H1 (cell line): ENCODE measurements at places on chromosomes 16 and 17. TPM values are rescaled to one million over a fixed set of nuclear protein-coding genes. Genes with fewer than 3 reads are reported as not detected.

The SSTR5 gene
- polyA plus RNA-seq, result 0.60 and 0.61 TPM in 2 replicates

The CDH5 gene
- polyA plus RNA-seq, result 0.20 and 0.32 TPM in 2 replicates

GRCh38 chr16:65314627-65315008 is 192.8 kb upstream of the CDH11 start:
- no peak overlapping the region for H3K4me3 ChIP-seq
- DNase-seq, result no peak
- H3K4me1 ChIP-seq, result peaks cover 14% of the 10 kb centered on the region

DNA sequence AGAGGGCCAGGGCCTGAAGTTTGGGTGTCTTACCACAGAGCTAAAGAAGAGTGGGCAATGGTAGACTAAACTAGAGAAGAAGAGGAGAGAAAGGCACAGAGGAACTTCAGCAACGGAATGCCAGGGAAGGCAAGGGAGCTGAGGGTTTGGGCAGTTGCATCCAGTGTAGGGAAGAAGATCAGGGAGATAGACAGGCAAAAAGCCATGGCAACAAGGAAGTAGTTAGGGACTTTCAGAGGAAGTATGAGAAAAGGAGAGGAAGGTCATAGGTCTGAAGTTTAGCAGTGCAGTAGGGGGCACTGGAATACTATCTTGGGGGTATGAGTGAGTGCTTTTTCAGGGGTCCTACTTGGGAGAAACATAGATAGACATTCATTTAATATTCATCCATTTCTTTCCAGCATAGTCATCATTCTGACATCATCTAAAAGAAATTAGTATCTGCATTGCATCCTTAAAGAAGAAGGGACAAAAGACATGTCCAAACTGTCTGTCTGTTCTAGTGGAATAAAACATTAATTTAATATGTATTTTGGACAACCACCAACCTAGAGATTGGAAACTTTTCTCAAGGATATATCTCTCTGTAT is 2.2 kb upstream of the NF1 start:
- peaks cover 4% of the 10 kb centered on the region; the same call in 1 of the 2 replicates for H3K4me1 ChIP-seq
- no peak overlapping the region for H3K4me3 ChIP-seq
- no peaks in the 10 kb centered on the region for H3K27me3 ChIP-seq
- H3K36me3 ChIP-seq, result no peaks in the 10 kb centered on the region
- no peak overlapping the region for H3K27ac ChIP-seq
- no peak for DNase-seq

The KRT24 gene
- polyA plus RNA-seq, result not detected in 2 replicates

DNA sequence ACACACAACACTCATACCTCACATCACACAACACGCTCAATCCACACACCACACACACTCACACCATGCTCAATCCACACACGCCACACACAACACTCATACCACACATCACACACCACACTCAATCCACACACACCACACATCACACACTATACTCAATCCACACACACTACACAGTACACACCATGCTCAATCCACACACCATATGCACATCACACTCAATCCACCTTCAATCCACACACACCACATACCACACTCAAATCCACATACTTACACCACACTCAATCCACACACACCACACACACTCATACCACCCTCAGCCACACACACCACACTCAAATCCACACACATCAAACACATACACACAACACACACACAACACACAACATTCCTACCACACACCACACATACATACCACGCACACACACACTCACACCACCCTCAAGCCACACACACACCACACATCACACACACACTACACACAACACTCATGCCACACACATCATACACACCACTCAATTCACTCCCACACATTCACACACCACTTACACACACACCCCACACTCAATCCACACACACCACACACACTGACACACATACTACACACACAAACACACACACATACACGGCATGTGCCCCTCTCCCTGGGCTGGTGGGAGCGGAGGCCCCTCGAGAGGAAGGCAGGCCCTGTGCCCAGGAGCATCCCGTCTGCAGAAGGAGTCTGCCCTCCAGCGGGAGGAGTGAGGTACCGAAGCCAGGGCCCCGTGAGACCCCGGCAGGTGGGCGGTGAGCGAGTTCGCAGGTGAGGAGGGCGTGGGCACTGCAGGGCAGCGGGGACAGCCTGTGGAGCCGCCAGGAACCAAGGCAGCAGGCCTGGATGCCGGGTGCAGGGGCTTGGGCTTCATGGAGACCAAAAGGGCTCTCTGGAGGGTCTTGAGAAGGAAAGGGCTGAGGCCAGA is 33.1 kb upstream of the RPTOR start:
- H3K27me3 ChIP-seq, result peaks cover 8% of the 10 kb centered on the region; the same call in 1 of the 2 replicates
- no peak overlapping the region for H3K4me3 ChIP-seq

The KRT23 gene
- not detected in 2 replicates for polyA plus RNA-seq

DNA sequence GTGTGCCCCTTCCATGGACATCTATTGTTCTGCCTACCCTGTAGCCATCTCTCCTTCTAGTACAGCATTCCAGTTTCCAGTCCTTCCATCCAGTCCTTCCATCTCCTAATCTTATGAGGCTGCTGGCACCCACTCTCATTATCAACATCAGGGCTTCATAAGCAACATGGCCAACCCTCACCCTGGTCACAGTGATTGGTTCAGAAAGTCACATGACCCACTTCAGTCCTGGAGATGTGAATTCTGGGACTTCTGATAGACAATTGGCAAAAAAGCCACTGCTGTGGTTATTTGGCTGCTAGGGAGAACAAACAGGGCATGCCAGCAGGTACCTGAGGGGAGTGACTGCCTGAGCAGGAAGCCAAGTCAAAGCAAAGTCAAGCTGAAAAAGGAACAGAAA is 164.7 kb upstream of the C16orf82 start:
- H3K4me1 ChIP-seq, result no peaks in the 10 kb centered on the region
- H3K27ac ChIP-seq, result no peak overlapping the region
- H3K36me3 ChIP-seq, result no peaks in the 10 kb centered on the region
- DNase-seq, result no peak

DNA sequence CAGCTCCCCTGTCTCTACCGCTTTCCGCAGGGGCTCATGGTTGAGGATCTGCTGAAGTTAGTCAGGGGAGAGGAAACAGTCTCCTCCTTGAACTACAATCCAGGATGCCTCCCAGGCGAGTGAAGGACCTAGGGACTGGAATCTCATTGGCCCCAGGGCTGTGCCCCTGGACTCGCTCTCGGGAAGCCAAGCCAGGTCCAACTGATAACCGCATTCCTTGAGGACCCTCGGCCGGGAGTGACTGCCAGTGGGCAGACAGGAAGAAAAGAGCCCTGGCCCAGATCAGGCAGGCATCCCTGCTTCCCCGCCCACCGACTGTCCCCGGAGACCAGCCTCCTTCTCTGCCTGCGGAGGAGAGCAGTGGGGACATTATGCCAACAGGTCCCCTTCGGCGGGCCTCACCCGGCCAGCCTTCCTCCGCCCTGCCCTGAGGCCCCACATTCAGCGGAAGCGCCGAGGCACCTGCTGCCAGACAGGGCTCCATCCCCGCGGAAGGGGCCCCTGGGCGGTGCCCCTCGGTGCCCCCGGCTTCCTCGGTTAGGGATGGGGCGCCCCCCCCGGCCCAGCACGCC is 776 bp downstream of the LRRC75A start:
- H3K27ac ChIP-seq, result no peak overlapping the region
- H3K4me1 ChIP-seq, result peaks cover 7% of the 10 kb centered on the region
- H3K27me3 ChIP-seq, result 0 out of 2 replicates have a peak, but pooled peaks cover 4% of the 10 kb centered on the region
- peak overlapping the region; percentile 46 for H3K4me3 ChIP-seq
- H3K36me3 ChIP-seq, result no peaks in the 10 kb centered on the region

- DNase-seq, result no peak
- H3K4me1 ChIP-seq, result no peaks in the 10 kb centered on the region; the same call in 1 of the 2 replicates
- H3K27me3 ChIP-seq, result no peaks in the 10 kb centered on the region
- no peak overlapping the region for H3K4me3 ChIP-seq
- no peak overlapping the region for H3K27ac ChIP-seq
These were observed 10.9 kb downstream of the HSPB9 start for GRCh38 chr17:42133461-42134041.

DNA sequence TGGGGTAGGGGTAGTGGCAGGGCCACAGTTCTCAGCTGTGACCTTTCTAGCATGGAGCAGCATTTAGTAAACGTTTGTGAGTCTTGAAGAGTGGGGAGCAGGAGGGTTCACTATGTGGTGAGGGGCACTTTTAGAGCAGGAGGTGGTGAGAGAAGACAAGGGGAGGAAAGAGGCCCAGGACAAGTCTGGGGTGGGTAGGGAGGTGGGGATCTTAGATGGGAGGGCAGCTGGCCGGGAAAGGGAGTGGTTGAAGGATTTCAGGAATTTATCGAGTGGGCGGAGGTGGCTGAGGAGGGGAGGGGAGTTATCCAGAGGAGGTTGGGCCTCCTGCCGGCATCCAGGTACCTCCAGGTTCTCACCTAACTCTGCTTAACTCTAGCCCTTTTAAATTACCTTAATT is 1.9 kb downstream of the CLEC16A start:
- peak overlapping the region; percentile 23; the same call in 1 of the 2 replicates for H3K4me3 ChIP-seq
- no peaks in the 10 kb centered on the region; the same call in 1 of the 2 replicates for H3K27me3 ChIP-seq
- no peak for DNase-seq
- no peak overlapping the region for H3K27ac ChIP-seq
- no peaks in the 10 kb centered on the region for H3K36me3 ChIP-seq

- H3K27me3 ChIP-seq, result no peaks in the 10 kb centered on the region
- H3K4me3 ChIP-seq, result no peak overlapping the region
- no peak for DNase-seq
- no peak overlapping the region for H3K27ac ChIP-seq
These were observed 64.7 kb downstream of the KCNJ18 start for GRCh38 chr17:21756856-21757619.

DNA sequence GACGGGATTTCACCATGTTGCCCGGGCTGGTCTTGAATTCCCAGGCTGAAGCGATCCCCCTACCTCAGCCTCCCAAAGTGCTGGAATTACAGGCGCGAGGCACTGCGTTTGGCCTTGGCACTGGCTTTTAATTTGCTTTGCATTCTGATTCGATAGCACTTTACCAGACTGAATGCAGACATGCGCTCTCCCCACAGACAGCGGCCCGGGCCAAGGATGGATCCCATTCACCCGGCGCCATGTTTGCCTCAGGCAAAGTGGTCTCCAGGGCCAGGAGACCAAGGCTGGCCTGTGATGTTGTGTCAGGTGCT is 41.7 kb downstream of the DHRS7B start:
- H3K27ac ChIP-seq, result no peak overlapping the region
- no peaks in the 10 kb centered on the region for H3K27me3 ChIP-seq
- no peaks in the 10 kb centered on the region for H3K36me3 ChIP-seq
- no peak overlapping the region for H3K4me3 ChIP-seq
- no peaks in the 10 kb centered on the region for H3K4me1 ChIP-seq

GRCh38 chr16:62213763-62214162 is 177.5 kb upstream of the CDH8 start:
- H3K27me3 ChIP-seq, result no peaks in the 10 kb centered on the region
- peak; percentile 60 for DNase-seq
- H3K27ac ChIP-seq, result no peak overlapping the region
- H3K4me3 ChIP-seq, result no peak overlapping the region
- no peaks in the 10 kb centered on the region for H3K36me3 ChIP-seq

DNA sequence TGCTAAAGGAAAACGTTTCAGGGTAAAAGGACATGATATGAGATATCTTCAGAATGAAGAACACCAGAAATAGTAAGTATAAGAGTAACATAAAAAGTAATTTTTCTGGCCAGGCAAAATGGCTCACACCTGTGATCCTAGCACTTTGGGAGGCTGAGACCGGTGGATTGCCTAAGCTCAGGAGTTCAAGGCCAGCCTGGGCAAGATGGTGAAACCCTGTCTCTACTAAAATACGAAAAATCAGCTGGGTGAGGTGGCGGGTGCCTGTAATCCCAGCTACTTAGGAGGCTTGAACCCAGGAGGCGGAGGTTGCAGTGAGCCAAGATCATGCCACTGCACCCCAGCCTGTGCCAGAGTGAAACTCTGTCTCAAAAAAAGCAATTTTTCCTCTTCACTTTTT is 56.6 kb upstream of the NFAT5 start:
- H3K27me3 ChIP-seq, result no peaks in the 10 kb centered on the region
- no peak overlapping the region for H3K4me3 ChIP-seq
- H3K36me3 ChIP-seq, result no peaks in the 10 kb centered on the region
- no peaks in the 10 kb centered on the region for H3K4me1 ChIP-seq
- H3K27ac ChIP-seq, result no peak overlapping the region

The SOST gene
- polyA plus RNA-seq, result 0.08 and 0.25 TPM in 2 replicates
